ENCODE measurements at places on chromosomes 5 and 9.

- DNase-seq = peak; percentile 60
These were observed 511 bp downstream of the ARL15 start for GRCh38 chr5:54309691-54310432.

DNA sequence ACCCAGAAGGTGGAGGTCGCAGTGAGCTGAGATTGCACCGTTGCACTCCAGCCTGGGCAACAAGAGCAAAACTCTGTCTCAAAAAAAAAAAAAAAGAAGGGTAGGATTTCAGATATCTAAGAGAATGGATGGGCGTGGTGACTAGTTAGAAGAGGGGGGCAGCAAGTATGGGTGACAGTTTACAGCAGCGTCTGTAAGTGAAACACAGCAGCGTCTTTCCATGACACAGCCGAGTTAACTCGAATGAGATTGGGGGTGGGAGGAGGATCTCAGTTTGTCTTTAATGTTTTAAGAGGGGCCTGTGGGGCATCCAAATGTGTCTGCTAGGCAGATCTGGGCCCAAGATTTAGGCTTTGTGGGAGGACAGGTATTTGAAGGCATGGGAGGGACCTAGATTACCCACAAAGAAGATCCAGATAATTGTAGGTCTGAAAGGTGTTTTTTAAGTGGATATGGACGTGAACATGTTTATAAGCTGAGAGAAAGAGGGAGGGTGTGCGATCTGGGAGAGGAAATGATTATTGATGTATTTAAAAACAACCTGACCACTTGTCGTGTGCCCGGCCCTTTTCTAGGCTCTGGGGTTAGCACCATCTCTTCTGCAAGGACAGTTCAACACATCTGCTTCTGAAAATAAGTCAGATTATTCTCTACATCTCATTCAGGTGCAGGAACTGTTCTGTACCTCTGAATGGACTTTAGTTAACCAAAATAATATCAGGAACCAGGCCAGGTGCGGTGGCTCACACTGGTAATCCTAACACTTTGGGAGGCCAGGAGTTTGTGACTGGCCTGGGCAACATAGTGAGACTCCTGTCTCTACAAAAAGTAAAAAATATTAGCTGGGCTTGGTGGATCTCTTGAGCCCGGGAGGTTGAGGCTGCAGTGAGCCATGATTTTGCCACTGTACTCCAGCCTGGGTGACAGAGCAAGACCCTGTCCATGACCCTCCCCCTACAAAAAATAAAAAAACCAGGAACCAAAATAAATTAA, 2.5 kb downstream of the CEP78 start:
- no peak for DNase-seq

DNA sequence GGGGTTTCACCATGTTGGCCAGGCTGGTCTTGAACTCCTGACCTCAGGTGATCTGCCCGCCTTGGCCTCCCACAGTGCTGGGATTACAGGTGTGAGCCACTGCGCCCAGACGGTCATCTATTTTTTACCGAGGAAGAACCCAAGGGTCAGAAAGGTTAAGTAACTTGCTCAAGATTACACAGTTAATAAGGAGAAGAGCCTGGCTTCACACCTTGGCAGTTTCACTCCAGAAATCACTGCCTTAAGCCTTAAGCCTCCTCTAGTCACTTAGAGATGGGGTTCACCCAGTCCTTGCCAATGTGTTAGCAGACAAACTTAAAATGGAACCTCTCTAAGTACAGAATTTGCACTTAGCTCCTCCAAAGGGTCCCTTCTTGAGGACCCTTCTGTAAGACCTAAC, 116.3 kb downstream of the PTTG1 start:
- no peak for DNase-seq

DNA sequence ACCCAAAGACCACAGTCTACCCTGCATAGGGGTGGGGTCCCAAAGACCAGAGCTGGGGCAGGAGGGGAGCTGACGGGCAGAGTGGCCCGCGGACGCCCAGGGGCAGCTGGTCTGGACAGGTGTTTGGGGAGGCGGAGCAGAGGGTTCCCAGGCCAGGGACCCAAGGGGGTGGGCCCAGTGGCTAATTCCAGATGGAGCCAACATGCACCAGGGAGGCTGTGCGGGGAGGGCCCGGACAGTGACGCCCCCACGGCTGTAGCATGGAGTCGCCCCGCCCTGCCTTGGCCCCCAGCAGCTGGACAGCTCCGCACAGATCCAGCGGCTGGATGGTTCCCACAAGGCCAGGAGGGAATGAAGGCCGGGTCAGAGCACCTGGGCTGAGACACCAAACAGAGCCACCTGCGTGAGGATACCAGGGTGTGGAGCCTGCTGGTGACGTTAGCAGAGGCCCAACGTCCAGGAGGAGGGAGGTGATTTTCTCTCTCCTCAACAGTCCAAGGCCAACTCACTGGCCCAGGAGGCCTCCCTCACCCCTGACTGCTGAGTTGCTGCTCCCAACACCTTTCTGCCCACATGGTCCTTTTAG, 55.3 kb upstream of the EGFL7 start:
- DNase-seq = no peak

DNA sequence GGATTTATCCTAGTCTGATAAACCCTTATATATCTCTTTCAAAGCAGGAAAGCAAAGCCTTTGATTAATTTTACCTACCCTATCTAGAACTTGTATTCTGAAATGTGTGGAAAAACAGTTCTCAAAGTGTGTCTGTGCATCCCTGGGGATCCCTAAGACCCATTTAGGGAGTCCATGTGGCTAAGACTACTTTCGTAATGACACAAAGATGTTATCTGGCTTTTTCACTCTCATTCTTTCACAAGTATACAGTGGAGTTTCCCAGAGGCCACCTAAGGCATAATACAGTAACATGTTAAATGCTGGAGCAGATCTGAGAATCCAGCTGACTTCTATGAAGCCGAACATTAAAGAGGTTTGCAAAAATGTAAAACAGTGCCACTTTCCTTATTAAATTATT, 54.3 kb upstream of the TNFSF15 start:
- DNase-seq = no peak

DNA sequence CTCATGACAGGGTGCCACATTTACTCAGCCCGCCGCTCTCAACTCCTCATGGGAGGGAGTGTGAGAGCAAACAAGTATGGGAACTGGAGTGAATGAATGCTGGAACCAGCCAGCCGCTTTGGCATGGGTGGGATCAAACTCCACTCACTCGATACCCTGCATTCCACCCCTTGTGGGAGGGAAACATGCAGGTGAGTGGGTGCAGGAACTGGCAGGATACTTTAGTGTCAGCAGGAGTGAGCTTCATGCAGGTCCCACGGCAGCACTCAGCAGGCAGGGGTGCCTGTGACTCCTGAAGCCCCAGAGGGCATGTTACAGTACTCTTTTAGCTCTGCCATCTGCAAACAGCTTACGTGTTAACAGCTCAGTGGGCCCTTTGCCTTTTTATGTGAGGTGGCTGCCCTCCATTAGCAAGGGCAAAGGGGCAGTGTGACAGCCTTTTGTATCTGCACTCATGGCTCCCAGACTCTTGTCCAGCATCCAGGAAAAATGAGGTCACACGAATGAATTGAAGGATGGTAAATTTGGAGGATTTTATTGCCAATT, 433.2 kb upstream of the NMUR2 start:
- no peak for DNase-seq

DNA sequence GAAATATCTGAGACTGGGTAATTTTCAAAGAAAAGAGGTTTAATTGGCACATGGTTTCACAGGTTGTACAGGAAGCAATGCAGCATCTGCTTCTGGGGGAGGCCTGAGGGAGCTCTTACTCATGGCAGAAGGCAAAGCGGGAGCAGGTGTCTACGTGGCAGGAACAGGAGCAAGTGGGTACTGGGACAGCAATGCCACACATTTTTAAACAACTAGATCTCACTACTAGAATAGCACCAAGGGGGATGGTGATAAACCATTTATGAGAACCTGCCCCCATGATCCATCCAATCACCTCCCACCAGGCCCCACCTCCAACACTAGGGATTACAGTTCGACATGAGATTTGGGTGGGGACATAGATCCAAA, 47.6 kb upstream of the HOMER1 start:
- DNase-seq = no peak

DNA sequence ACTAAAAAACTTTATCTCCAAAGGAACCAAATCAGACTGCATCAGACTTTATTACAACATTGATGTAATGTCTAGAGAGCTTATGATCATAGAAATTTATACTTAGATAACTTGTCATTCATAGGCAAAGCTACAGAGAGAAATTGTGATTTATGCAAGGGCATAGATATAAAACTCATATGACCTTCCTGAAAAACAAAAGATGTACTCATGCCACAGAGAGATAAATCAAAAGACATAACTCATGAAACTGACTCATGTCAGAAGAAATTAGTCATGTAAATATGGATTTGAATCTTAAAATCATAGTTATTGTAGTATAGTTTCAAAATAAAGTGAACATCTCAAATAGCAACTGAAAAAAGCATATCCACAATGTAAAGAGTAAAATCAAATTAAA, 186.2 kb downstream of the GABBR2 start:
- no peak for DNase-seq

DNA sequence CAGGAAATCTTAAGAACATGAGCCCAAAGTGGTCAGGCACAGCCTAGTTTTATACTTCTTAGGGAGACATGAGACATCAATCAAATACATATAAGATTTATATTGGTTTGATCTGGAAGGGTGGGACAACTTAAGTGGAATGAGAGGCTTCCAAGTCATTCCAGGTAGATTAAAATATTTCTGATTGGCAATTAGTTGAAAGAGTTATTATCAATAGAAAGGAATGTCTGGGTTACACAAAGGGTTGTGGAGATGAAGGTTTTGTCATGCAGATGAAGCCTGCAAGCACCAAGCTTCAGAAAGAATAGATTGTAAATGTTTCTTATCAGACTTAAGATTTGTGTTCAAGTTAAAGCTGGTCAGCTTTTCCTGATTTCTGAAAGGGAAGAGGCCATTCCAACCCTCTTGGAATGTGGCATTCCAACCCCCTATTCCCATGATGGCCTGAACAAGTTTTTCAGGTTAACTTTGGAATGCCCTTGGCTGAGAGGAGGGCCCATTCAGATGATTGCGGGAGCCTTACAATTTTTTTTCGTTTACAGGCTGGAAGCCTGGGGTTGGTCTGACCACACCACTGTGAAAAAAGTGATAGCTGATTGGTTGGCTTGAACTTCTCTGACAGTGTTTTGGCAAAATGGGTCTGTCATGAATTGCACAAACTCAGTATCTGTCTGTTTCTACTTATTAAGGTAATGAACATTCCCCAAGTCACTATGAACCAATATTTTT, 245.6 kb upstream of the RAI14 start:
- peak; percentile 31 for DNase-seq

GRCh38 chr5:37838933-37839341, 904 bp downstream of the GDNF start:
- DNase-seq = peak; percentile 37

DNA sequence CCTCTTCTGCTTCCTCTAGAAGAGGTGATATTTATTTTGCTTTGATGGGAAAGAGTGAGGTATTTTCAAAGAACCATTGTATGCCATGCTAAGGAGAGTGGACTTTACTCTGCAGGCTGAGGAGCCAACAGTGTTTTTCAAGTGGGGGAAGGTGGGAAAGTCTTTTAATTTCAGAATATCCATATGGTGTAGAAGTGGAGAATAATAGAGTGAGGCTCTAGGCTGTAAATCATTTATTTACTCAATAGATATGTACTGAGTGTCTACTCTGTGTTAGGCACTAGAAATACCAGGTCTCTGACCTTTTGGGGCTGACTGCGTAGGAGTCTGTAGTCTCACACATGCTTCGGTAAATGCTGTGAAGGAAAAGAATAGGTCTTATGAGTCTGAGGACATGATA, 30.7 kb upstream of the TENT2 start:
- no peak for DNase-seq

- no peak for DNase-seq
These were observed 1095.7 kb upstream of the DMAC1 start for GRCh38 chr9:8895106-8895860.

DNA sequence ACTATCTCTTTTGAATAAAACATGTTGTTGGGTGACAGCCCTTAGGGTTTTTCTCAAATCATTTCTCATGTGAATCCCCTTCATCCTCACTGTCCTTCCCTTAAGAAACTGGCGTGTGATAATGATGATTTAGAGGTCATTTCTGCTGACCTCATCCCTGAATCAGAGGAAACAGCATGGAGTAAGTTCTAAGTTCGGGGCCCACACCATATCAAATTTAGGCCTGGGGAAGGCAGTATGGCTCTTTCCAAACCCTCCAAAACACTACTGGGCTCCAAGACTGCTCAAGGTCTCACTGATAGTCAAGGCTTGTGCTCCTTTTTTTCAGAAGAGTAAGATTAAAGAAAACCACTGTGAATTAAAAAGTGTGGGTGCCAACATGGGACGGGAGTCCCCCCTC, 872 bp upstream of the SMIM3 start:
- DNase-seq = no peak

DNA sequence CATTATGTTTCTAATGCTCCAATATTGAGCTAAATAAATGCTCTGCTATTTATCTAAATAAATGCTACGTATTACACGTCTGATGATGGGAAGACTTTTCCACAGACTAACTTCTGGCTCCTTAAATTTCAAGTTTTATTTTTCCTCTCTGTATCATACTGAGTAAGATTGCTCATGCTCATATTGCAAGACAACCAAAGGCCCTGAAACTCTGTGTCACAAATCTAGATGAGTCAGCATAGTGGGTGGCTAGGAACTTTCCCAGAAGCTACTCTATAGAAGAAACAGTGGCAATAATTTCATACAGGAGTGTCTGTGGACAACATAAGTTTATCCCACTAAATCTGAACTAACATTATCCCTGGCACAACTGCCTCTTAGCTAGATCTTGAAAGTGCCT, 53.0 kb upstream of the RFX3 start:
- DNase-seq = peak; percentile 70

- DNase-seq = no peak
These were observed 60.3 kb downstream of the NR6A1 start for GRCh38 chr9:124710766-124711165.

DNA sequence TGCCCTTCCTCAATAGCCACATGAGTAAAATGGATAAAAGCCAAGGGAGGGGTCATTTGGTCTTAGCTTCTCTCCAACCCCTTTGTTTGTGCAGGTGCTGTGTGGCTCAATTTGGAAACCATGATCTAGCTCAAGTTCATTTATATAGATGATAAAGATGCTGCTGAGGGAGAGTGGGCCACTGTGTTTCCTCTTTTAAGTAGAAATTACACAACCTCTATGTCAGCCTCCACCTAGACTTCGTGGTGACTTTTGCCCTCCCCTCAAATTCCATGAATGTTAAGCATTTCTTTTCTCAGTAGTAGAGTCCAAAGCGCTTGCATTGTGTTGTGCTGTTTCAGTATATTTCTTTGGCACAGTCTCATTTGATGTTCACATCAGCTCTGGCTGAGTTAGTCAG, 241.4 kb downstream of the ARHGAP26 start:
- peak; percentile 9 for DNase-seq

DNA sequence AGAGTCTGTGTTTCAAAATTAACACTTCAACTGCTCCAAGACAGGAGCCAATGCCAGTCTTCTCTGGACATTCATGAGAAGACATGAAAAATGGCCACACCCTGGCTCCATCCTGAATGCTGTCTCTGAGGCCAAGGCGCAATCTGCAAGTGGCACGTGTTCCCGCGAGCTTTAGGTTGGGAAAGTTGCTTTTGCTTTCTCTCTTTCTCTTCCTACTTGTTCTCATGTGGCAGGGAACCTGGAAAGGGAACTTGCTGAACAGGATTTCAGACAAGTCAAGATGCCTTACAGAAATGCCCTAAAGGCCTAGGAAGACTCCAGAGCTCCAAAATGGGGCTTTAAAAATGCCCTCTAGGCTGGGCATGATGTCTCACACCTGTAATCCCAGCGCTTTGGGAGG, 91.9 kb upstream of the OTULINL start:
- no peak for DNase-seq

GRCh38 chr5:160133918-160134304, 14.7 kb upstream of the PWWP2A start:
- DNase-seq = no peak

- DNase-seq = no peak
These were observed 11.2 kb upstream of the GLDC start for GRCh38 chr9:6656614-6657300.

All from GM03348 (cell line).